ENCODE measurements at places on chromosomes 1 and 21.

DNA sequence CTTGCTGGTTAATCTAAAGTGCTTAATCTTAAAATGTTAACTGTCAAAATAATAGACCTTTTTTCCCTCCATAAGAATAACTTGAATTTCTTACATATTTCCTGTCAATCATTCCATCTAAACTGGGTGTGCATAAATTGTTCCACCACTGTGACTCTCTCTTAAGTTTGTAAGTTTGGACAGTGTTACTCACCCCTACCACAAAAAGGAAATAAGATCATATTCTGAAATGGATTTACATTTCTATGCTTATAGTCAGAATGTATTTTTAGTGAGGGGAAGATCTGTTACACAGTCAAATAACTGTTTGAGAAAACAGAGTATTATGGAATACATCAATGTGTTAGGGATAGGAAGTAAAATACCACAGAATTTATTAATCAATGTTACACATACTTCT lies 109.6 kb upstream of the DPYD start:
- DNase-seq, result peak; percentile 53

DNA sequence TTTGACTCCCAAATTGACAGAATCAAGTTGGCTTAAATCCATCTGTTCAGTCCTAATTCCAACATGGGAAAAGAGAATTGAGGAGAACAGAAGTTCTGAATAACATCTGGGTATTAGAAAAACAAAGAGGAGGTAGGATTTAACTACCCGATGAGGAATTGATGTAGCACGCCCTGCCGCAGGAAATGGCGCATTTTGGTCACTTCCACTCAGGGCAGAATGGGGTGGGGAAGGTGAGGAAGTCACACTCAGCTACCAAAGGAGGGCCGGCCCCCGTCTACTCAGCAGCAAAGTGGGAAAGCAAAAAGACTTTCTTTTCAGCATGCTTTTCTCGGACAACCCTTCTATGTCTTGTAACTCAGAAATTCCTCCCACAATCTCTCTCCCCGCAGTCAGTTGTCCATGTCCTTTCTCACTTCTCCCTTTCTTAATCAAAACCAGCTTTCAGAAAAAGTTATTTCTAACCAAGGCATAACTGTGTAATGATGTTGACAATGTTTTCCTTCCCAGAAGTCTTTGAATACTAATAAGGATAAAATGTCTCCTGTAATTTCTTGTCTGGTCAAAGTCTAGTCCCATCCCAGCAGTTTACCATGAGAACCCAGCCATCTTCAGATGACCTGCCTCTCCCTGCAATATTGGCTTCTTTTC lies 60.5 kb upstream of the SIPA1L2 start:
- DNase-seq, result no peak

GRCh38 chr1:228029281-228029680 lies 22.5 kb downstream of the WNT3A start:
- DNase-seq, result no peak

DNA sequence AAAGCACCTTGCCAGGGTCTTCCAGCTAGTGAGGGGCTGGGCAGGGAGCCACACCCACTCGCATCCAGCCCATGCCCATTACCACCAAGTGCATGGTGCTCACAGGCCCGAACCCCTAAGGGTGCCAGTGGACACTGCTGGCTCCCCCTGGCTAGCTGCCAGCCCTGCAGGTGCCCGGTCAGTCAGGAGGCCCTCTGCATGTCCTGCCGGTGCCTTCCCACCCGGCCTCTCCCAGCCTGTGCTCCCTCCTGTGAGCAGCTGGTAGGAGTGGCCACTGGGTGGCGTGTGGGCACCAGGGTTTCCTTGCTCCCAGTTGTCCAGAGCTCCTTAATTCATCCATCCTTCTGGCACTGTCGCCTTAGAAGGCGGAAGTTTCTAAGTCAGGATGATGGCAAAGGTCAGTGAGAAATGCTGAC lies 33.4 kb downstream of the QSOX1 start:
- DNase-seq, result peak; percentile 64

- no peak for DNase-seq
Observed at GRCh38 chr1:114341856-114342255, 169.1 kb downstream of the TRIM33 start.

DNA sequence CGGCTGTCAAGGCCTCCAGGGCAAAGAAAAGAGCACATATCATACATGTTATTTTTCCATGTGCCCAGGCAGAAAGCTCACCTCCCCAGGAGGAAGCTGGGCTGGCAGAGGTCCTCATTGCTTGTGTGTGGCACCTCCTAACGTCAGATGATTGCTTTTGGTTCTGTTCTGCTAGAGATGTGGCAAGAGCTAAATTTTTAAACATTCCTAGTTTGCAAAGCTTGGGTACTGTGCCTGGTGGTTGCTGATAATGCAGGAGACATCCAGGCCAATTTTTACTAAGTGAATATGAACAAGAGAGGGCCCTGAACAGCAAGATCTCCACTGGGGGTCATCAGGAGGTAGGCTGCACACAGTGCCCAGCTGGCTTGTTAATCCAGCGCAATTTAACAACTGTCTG lies 93.9 kb downstream of the TBX19 start:
- no peak for DNase-seq

DNA sequence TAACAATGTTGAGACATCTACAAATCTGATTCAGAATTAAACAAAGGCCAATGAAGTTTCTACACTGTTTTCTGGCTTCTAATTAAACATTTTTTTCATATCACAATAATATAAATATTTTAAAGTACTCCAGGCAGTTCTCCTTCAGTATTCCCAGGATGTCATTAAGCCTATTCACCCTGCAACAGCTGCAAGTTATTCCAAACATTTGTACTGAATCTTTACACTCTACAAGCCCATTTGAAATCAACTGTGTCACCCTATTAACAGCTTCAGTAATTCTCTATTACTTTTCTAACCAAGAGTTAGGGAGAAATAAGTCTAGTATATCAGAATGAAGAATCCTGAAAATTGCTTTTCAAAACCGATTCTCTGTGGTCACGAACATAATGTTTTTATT lies 124.6 kb downstream of the OLFML2B start:
- DNase-seq, result no peak

DNA sequence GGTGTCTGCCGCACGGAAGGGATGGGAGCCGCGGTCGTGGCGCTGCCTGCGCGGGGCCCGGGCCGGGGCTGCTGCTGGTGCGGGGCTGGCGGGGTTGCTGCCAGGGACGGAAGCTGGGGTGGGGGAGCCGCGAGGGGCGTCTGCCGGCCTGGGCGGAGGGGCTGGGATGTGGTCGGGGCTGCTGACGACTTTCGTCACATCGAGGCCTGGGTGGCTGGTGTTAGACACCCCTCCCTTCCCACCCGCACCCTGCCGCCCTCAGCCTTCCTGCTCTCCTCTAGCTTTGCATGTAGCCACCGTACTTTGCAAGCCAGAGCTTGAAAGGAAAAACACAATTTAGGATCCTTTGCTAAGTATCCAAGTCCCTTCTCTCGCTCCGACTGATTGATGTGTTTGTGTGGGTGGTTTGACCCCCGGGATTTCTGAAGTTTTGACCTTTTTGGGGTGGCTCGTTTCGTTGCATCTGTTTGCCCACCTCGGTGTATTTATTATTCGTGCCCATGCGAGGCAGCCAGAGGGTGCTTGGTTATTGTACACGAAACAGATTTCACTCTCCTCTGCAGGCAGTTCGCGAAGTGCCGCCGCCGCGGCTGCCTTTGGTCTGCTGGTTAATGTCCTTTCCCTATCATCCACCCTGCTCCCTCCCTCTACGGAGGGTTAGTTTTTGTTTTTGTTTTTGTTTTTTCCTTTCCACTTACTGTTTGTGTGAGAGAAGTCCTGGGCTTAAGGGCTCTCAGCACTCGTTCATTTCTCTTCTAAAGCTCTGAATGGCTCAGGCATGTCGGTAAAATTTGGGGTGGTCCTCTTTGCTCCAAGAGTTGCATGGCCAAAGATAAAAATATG lies 868 bp downstream of the C1orf21 start:
- peak; percentile 47 for DNase-seq

Data from M059J (cell line).